Uterine smooth muscle cell (primary cell): ENCODE measurements at places on chromosomes 7 and 10. TPM values are rescaled to one million over a fixed set of nuclear protein-coding genes. Genes with fewer than 3 reads are reported as not detected.

Gene WDR86
- total RNA-seq: 0.22 TPM in 1 of 2 replicates, not detected in the other

Gene PNPLA8
- total RNA-seq: 41.9 and 44.7 TPM in 2 replicates

Gene TMEM229A
- not detected in 2 replicates for total RNA-seq

Gene GPR141
- not detected in 2 replicates for total RNA-seq

Gene JAKMIP3
- 0.11 and 0.25 TPM in 2 replicates for total RNA-seq
